Cardiac septum (tissue), 1 donor: ENCODE measurements at places on chromosomes 12 and 14. TPM values are rescaled to one million over a fixed set of nuclear protein-coding genes. Genes with fewer than 3 reads are reported as not detected.
A peak's percentile ranks its signal among the peaks of the same experiment; 100 is the strongest.

The KRT78 gene
- not detected for total RNA-seq

The PIK3C2G gene
- total RNA-seq: not detected

DNA sequence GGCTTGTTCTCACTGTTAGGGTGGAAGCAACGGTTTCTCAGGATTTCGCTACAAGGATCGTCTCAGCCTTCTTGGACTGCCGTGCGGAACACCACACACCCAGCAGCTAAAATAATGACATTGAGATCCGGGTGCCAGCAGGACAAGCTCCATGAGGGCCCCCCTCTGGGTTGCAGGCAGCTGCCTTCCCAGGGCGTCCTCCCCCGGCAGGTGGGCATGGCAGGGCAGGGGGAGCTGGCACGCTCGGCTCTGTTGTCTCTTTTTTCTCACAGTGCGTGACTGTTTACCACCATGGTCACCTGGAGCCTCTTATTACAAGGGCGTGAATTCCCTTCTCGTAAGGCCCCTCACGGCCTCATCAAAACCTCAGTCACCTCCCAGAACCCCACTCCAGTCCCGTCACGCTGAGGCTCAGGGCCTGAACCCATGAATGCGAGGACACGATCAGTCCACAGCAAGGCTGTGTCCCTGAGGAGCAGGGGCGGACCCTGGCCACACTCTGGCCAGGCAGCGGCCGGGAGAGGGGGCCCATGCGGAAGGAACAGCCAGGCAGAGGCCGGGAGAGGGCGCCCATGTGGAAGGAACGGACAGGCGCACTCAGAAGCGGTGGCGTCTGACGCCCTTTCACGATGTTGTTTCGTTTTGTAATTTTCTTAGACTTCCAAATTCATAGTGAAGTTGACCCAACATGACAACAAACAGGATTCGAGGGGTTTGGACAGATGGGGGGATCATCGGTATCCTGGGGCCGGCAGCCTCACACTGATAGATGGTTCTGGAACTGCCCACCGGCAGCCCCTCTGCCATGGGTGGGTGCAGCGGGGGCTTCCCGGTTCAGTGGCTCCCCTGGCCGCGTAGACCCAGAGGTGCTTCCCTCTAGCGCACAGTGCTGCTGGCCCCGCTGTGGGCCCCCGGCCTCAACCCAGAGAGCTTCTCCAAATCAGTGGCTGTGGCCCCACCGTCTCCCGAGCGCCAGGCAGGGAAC is 10.0 kb downstream of the LRCOL1 start:
- no peak for DNase-seq

- DNase-seq: no peak
These were observed 42.2 kb upstream of the GCH1 start for GRCh38 chr14:54944737-54945391.

GRCh38 chr12:96190413-96191108 is 3.6 kb upstream of the ELK3 start:
- no peak for DNase-seq

- DNase-seq: no peak
These were observed 66.0 kb downstream of the TC2N start for GRCh38 chr14:91801358-91801757.

GRCh38 chr12:117380083-117380482 is 18.7 kb upstream of the NOS1 start:
- DNase-seq: no peak

- peak; percentile 90 for DNase-seq
These were observed 152.2 kb upstream of the SLC38A2 start for GRCh38 chr12:46524778-46525177.

The CACNA1C gene
- 182 TPM for total RNA-seq
